Stimulated activated CD4-positive, alpha-beta T cell treated with anti-CD3 and anti-CD28 coated beads, Interleukin-12 subunit alpha, Interleukin-12 subunit beta, amount 100 ng/mL, for 4 hours (primary cell): ENCODE measurements at places on chromosomes 4 and X.

- DNase-seq, result no peak
These were observed 291.6 kb upstream of the HS3ST1 start for GRCh38 chr4:11720292-11720691.

- DNase-seq, result no peak
These were observed 38.1 kb upstream of the BBS7 start for GRCh38 chr4:121908346-121908745.

DNA sequence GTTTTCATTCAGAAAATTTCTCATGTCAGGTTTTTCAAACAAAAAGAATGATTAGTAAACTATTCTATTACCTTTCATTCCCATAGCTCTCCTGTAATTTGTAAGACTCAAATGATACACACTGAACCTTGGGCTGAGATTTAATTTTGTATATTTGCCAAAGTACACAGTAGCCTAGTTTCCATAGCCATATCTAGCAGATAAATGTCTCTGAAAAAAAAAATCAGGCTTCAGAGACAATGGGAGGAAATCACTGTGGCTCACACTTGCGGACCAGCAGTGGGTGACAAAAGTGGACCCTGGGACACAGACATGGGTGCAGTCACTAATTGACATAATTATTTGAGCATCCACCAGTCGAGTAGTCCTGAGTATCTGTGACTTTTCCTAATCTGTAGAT lies 46.6 kb downstream of the MAOA start:
- no peak for DNase-seq

- no peak for DNase-seq
These were observed 39.2 kb downstream of the TRIM2 start for GRCh38 chr4:153243468-153243867.

GRCh38 chr4:29805916-29806480 lies 914.2 kb upstream of the PCDH7 start:
- DNase-seq, result no peak

GRCh38 chr4:151484396-151485102 lies 75.6 kb downstream of the FHIP1A start:
- DNase-seq, result no peak

DNA sequence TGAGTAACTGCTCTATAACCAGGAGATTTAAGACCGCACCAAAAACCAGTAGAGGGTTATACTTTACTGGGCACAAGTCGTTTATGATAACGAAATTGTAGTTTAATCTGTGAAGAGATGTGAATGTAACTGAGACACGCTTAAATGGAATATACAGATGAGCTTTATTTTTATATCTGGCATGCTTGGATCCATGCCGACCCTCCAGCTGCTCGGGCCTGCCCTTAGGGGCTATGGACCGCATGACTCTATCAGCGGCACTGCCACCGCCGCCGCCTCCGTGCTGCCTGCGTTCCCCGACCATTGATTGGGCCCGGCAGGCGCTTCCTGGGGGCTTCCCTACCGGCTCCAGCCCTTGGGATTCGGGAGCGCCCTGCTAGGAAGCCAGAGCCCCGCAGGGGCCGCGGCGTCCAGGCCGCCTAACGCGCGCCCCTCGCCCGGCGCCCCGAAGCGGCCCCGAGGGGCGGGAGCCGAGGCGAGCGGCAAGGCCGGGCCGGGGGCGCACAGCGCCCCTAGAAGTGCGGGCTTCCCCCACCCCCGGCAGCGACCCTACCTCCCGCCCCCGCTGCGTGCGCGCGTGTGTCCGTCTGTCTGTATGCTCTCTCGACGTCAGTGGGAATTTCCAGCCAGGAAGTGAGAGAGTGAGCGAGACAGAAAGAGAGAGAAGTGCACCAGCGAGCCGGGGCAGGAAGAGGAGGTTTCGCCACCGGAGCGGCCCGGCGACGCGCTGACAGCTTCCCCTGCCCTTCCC lies at the start of gene NFKB1:
NFKB1 (plus strand) TSS at position 664 of the 751 bp plus-strand sequence. CDS start 24,160 bp downstream, outside the sequence.
- DNase-seq, result peak; percentile 80

DNA sequence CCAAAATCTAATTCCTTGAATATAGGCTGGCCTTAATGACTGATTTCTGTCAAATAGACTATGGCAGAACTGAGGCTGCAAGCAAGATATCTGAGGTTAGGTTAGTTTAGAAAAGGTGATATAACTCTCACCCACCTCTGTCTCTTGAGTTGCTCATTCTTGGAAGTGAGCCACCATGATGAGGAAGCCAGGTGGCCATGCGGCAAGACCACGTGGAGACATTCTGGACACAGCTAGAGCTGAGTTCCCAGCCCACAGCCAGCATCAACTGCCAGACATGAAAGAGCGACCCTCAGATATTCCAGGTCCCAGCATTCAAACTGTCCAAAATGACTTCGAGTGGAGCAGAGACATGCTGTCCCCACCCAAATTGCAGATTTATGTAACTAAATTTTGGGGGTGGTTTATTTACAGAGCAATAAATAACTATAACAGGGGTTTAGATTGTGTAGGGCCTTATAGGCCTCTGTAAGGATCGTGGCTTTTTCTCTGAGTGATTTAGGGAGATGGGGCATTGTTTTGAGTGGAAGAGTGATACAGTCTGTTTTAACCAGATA lies 33.7 kb downstream of the USP53 start:
- no peak for DNase-seq

DNA sequence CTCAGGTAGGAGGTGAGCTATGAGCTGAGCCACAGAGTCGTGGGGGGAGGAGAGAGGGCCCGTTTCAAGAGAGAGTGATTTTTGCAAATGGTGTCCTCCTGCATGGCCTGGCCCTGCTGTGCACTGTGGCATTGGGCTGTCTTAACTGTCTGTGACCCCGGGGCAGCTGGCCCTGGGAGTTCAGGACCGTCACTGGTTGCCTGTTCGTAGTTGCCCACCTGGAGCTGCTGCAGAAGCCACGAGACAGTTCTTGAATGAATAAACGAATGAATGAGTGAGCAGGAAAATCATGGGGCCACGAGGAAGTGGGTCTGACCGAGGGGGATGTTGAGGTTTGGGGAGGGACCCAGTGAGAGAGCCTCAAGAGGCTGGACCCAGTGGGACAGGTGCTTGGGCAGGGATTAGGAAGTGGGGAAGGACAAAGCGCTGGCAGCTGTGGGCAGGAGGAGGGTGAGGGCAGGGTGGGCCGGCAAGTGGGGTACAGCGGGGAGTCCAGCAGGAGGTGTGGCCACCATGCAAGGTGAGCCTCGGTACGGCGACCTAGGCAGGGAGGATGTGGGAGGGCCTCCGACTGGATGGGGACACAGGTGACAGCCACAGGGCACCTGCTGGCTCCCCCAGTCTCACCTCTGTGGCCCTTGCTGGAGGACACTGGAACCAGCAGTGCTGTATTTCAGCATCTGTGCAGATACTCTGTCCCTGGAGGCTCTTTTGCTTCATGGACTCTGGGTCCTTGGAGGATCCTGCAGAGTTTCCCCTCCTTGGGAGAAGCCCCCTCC lies 10.2 kb downstream of the RGS12 start:
- no peak for DNase-seq

GRCh38 chr4:26330946-26331345 lies 10.1 kb downstream of the RBPJ start:
- DNase-seq, result no peak

GRCh38 chrX:151458824-151459223 lies 61.8 kb downstream of the VMA21 start:
- no peak for DNase-seq

GRCh38 chrX:11465648-11466411 lies 172.6 kb downstream of the AMELX start:
- DNase-seq, result no peak

- no peak for DNase-seq
These were observed 129.2 kb downstream of the NR3C2 start for GRCh38 chr4:148312956-148313490.

- no peak for DNase-seq
These were observed 1459.8 kb downstream of the RAPGEF2 start for GRCh38 chr4:160562661-160563060.

DNA sequence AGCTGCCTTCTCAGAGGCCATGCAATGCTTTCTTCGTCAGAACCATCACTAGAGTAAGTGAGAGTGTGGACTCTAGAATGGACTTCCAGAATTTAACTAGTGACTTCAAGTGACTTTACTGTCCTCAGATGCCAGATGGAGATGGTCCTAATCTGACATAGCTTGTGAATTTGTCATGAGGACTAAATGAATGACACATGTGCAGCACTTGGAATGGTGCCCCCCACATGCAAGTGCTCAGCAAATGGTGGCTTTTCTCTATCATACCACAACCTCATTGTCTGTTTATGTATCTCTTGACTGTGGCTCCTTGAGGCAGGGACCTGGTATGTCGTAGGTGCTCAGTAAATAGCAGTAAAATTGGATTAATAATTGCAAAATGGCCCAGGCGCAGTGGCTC lies 91.6 kb upstream of the STX18 start:
- DNase-seq, result no peak

GRCh38 chr4:5957076-5957475 lies 61.2 kb downstream of the C4orf50 start:
- DNase-seq, result no peak

- no peak for DNase-seq
These were observed 78.8 kb upstream of the PLAC1 start for GRCh38 chrX:134737061-134737460.

- DNase-seq, result no peak
These were observed 8.0 kb downstream of the CYP2U1 start for GRCh38 chr4:107939307-107939706.
